Activated T-cell treated with anti-CD3 and anti-CD28 coated beads for 24 hours (primary cell): ENCODE measurements at places on chromosomes 12 and 14.

GRCh38 chr14:36162267-36162666 lies 14.3 kb downstream of the PTCSC3 start:
- DNase-seq = no peak

DNA sequence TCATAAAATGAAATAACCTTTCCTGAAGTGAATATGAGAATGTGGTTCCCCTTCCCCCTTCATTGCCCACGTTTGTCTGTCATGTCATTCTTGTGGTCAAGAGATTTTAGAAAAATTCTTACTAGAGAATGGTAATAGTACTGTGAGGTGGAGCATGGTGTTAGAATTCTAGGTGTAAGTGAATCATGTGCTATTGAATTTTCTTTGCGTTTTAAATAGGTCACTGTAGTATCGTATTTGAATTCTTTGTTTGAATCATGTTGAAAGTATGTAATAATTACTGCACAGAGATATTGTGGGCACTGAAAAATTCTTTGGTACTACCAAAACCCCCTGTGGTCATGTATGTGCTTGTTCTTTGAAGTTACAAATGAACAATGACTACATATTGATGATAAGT lies 49.9 kb downstream of the FUT8 start:
- no peak for DNase-seq

DNA sequence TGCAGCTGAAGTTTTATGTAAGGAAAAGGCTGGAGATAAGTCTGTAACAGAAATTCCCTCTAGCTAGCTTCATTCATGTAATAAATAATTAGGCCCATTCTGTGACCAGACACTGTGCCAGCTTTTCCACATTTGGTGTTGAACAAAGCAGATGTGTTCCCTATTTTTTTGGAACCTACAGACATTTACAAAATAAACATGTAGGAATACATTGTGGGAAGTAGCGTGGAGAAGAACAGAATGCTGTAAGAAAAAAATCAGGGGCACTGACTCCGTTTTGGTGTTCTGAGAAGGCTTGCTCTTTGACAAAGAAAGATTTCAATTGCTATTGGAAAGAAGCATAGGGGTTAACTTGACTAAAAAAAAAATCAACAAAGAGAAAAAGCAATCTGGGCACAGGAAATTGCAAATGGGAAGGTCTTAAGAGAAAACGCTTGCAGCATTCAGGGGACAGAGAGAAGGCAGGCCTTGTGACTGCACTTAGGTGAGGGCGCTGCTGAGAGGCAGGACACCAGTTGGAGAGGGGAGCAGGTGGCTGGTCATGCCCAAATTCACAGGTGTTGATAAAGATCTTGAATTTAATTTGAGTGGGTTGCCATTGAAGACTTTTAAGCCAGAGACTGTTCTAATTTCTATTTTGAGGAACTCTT lies 4.0 kb downstream of the FAR2 start:
- no peak for DNase-seq

- DNase-seq = no peak
Measured at GRCh38 chr14:105411985-105412770, 7.4 kb upstream of the MTA1 start.

DNA sequence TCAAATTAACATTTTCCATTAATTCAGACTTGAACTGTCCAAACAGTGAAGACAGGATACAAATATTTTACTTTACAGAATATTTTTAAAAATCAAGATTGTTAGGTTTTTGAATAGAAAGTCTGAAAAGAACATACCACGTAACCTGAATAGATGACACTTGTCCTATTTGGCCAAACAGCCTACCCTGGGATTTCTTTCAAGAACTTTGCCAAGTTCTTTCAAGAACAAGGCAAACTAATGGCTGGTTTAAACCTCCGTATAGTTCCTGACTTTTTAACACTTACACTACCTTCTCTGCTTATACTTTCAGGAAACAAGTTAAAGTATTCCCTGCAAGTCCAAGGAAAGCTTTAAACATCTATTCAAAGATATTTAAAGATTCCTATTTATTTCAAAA lies 35.0 kb downstream of the MAP4K5 start:
- DNase-seq = no peak

DNA sequence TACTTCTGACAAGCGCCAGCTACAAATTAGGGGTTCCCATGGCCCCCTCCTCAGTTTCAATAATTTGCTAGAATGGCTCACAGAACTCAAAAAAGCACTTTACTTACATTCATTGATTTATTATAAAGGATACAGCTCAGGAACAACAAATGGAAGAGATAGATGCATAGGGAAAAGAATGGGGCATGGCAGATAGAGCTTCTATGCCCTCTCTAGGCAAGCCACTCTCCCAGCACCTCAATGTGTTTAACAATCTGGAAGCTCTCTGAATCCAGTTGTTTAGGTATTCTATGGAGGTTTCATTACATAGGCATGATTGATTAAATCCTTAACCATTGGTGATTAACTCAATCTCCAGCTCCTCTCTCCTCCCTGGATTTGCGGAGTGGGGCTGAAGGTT lies 184.5 kb upstream of the DAAM1 start:
- DNase-seq = no peak

- DNase-seq = no peak
Measured at GRCh38 chr12:67697967-67698366, 49.4 kb downstream of the DYRK2 start.
